Activated T-cell treated with anti-CD3 and anti-CD28 coated beads, Interleukin-2, amount 50 U/mL, for 72 hours (primary cell): ENCODE measurements at places on chromosomes 13 and 19.

DNA sequence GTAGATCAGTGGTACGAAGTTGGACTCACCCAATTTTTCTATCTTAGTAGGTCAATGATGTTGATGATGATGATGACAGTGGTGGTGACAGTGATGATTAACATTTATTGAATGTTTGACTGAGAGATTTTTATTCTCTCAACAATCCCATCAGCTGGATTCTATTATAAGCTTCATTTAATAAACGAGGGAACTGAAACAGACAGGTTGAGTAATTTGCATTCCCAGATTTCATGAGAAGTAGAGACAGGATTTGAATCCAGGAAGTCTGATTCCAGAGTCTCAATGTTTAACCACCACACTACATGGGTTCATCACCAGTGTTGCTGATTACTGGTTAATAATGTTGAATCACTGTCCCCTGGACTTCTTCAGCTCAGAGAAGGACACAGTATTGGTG is 168.9 kb downstream of the FLT1 start:
- DNase-seq = no peak

DNA sequence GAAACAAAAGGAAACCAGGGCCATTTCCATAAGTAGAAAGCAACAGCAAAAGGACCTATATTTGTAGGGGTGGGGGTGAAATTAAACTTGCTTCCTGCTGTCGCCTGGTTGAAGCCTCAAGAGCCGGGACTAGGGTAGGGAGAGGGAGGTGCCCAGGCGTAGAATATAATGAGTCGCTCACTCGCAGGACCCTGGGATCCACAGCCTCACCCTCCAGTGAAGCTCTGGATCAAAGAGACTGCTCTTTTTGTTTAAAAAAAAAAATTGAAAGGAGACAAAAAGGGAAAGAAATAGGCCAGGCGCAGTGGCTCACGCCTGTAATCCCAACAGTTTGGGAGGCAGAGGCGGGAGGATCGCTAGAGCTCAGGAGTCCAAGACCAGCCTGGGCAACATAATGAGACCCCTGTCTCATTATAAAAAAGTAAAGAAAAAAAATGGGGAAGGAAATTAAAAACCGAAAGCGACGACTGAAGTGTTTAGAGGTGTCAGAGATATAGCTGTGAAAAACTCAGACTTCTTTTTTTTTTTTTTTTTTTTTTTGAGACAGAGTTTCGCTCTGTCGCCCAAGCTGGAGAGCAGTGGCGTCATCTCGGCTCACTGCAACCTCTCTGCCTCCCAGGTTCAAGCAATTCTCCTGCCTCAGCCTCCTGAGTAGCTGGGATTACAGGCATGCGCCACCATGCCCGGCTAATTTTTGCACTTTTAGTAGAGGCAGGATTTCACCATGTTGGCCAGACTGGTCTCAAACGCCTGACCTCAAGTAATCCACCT is 10.9 kb upstream of the ADGRE5 start:
- DNase-seq = peak; percentile 69

DNA sequence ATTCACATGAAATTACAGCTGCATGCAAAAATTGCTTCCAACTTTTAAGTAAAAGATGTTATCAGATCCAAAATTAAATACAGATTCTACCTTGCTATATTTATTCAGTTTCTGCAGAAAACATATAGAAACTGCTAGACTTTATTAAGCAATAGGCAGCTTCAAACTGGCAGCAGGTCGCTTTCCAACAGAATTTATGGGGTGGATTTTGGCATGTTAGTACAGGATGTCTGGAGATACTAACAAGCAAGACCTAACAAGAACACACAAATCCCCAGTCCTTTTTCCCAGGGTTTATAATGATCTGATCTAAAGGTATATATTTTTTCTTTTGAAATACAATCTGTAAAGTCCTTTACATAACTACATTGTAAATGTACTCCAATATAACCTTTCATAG is 27.5 kb downstream of the TBC1D4 start:
- DNase-seq = no peak

- DNase-seq = no peak
Measured at GRCh38 chr13:87810391-87810801, 139.2 kb downstream of the SLITRK5 start.

DNA sequence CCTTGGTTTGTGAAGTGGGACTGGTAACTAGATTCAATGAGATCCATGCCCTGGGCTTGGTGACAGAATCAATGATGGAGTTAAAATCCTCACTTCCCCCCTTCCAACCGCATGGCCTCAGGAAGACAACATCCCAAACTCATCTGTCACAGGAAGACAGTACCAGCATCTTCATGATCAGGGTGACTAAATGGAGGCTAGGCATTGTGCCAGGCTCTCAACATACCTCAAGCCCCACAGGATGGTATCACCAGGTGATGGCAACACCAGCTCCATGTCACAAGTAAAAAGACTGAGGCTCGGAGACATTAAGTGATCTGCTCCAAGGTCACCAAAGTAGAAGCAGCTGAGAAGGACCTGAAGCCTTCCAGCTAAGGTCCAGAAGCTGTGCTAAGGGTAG is 14.2 kb downstream of the MED26 start:
- no peak for DNase-seq

DNA sequence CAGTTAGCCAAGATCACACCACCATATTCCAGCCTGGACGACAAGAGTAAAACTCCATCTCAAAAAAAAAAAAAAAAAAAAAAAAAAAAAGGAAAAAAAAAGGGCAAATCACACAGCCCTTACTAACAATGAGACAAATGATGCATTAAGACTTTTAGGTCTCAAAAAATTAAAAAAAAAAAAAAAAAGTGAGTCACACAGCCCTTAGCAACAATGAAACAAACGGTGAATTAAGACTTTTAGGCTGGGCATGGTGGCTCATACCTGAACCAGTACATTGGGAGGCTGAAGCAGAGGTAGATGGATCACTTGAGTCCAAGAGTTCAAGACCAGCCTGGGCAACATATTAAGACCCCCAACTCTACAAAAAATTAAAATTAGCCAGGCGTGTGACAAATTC is 32.4 kb upstream of the EIF3G start:
- DNase-seq = no peak

- DNase-seq = peak; percentile 89
Measured at GRCh38 chr13:44259045-44260027, 114.3 kb upstream of the SERP2 start.
